ENCODE measurements at places on chromosomes 13 and 19.

DNA sequence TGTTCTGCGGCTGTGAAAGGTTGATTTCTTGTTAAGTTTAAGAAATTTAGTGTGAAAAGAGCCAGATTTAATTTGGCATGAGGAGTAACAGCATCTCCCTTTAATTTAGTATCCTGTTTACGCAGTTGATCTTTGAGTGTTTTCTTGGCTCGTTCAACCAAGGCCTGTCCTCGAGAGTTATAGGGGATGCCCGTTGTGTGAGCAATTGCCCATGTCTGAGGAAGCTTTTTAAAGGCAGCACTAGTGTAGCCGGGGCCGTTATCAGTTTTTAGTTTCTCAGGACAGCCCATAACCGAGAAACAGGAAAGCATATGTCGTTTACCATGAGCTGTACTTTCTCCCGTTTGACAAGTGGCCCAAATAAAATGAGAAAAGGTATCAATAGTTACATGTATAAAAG, 47.5 kb upstream of the ZNF43 start:
- DNase-seq: no peak

- no peak for DNase-seq
Observed at GRCh38 chr13:99955107-99955746, 16.3 kb downstream of the ZIC5 start.

- DNase-seq: no peak
Observed at GRCh38 chr13:38042771-38043170, 173.2 kb upstream of the TRPC4 start.

DNA sequence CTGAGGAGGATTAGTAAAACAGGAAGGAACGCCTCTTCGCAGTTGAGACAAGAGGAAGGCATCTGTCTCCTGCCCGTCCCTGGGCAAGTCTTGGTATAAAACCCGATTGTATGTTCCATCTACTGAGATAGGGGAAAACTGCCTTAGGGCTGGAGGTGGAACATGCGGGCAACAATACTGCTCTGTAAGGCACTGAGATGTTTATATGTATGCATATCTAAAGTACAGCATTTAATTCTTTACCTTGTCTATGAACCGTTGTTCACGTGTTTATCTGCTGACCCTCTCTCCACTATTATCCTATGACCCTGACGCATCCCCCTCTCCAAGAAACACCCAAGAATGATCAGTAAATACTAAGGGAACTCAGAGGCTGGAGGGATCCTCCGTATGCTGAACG, 722 bp upstream of the TIMM50 start:
- no peak for DNase-seq

- DNase-seq: no peak
Observed at GRCh38 chr13:112712451-112713207, 22.8 kb downstream of the ATP11A start.

DNA sequence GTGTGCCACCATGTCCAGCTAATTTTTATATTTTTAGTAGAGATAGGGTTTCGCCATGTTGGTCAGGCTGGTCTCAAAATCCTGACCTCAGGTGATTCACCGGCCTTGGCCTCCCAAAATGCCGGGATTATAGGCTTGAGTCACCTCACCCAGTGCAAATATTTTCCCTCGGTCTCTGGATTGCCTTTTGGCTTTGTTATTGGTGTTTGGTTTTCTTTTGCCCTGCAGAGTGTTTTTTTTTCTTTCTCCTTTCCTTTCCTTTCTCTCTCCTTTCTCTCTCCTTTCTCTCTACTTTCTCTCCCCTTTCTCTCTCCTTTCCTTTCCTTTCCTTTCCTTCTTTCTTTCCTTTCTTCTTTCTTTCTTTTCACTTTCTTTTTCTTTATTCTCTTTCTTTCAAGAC, 33.2 kb downstream of the KDM4B start:
- DNase-seq: no peak

DNA sequence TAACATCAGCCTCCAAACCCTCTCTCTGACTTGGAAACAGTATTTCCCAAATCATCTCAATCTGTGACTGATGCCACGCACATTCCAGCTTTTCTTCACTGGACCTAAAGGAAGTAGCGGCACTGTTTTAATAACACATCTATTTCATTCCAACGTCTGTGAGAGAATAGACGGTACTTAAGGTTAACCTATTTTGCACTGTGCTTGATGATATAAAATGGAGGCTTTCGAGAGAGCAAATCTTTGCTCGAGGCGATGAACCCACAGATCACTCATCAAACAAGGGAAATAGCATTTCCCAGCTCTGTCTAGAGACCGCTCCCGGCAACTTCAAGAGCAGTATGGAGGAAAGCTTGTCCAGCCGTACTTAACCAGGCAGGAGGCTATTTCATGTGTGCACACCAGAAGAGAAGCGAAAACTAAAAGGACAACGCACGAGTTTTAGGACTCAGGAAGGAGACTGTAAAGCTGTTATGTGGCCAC, 2.9 kb downstream of the UBL3 start:
- no peak for DNase-seq

DNA sequence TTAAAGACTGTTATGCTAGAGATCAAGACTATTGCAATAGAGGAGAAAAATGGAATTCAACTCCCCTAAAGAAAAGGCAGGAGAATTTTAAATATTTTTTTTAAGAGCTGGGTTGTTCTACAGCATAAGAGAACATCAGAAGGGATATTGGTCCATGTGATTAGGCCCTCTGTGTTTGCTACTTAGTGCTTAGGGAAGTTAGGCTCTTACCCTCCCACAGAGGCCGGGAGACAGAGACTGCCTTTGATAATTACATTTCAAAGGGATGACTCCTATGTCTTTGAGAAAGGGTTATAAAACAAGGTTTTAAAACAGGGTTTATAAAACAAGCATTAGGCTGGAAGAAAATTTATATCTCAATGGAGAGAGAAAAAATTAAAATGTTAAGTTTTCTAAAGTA, 1248.1 kb upstream of the PCDH20 start:
- DNase-seq: no peak

GRCh38 chr13:80737513-80737912, 396.6 kb upstream of the SPRY2 start:
- DNase-seq: no peak

DNA sequence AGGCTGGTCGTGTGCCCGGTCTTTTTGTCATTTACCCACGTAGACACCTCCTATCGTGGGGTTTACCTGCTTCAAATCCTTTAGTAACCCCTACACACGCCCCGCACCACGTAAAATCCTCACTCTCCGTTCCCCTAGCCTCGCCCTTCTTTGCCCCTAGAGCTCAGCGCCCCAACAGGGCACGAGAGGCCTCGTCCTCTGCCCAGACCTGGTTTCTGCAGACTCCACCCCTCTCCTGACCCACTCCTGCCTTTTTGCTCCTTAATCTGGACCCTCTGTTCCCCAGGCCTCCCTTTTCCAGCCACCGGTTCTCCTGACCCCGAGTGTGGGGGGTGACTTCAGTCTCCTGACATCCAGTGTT, 412 bp downstream of the ZNF528 start:
- no peak for DNase-seq

GRCh38 chr13:76890021-76890420, 3.8 kb upstream of the KCTD12 start:
- DNase-seq: no peak

DNA sequence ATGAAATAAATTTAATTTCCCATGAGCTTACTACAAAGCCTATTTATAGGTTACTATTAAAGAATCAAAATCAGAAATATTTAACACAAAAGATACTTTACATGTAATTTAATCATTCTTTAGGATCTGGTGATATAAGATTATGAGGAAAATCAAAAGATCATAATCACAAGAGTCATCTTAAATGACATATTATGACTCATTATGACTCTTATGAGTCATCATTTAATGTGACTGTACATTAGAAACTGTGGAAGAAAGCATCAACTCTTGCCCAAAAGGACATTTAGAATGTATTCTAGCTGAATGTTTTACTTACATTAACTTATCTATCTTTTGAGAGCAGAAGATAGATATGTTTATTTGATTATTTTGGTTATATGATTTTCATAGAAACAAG, 458.6 kb downstream of the DCT start:
- no peak for DNase-seq

DNA sequence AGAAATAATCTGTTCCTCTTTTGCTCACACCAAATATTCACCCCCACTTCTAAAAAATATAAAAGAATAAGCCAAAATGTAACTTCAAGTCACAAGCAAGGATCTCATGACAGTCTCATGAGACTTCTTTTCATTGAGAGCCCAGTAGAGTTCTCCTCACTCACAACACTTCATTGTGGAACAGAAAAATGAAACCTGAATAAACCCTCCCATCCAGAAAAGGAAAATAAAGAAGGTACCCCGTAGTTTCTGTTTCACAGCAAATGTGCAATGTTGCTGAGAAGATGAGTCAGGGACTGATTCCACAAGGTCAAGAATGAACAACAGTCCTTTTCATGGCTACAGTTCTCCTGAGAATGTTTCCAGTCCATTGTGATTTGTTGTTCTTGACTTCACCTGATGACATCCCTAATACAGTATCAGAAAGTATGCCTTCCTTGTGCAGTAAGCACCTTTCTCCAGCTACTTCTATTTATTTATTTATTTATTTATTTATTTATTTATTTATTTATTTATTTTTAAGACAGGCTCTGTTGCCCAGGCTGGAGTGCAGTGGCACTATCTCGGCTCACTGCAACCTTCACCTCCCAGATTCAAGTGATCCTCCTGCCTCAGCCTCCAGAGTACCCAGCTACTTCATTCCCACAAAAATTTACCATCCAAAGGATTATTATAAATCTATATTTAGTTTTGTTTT, 6.4 kb upstream of the ZNF841 start:
- no peak for DNase-seq

- DNase-seq: peak; percentile 65
Observed at GRCh38 chr19:35549174-35549788, 3.9 kb downstream of the TMEM147 start.

GRCh38 chr19:54431255-54431838, 16.1 kb downstream of the TTYH1 start:
- DNase-seq: no peak

GRCh38 chr13:21974741-21975140, 303.9 kb downstream of the FGF9 start:
- no peak for DNase-seq

DNA sequence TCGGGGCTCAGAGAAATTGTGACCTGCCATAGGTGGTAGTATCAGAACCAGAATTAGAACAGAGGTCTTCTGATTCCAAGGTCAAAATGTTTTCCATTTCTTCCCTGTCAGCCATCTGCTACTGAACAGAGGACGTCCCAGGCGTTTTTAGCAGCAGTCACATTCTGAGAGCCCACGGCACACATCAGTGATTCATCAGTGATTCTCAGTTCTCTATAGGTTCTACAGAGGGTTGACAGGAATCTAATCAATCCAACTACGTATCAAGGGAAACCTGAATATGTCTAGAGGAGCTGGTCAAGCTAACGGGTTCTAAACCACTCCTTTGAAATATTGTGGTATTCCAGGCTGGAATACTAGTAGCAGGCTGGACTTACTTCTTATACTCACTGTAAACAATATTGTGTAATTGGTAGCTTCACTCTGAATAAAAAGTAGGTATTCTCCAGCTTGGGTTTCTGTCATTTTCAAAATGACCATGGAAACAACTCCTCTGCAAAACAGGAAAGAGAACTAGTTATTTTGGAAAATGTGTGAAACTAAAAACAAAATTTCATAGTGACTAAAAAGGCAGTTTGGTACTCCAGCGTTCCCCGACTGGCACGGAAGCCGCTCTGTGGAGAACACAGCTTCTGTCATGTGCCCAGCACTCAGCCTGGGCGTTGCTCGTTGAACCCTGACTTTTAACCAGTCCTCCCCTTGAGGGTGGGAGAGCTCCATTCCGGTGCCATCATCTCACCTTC, 43.2 kb downstream of the FLT3 start:
- DNase-seq: no peak

- no peak for DNase-seq
Observed at GRCh38 chr13:40094056-40094455, 438.6 kb downstream of the COG6 start.

DNA sequence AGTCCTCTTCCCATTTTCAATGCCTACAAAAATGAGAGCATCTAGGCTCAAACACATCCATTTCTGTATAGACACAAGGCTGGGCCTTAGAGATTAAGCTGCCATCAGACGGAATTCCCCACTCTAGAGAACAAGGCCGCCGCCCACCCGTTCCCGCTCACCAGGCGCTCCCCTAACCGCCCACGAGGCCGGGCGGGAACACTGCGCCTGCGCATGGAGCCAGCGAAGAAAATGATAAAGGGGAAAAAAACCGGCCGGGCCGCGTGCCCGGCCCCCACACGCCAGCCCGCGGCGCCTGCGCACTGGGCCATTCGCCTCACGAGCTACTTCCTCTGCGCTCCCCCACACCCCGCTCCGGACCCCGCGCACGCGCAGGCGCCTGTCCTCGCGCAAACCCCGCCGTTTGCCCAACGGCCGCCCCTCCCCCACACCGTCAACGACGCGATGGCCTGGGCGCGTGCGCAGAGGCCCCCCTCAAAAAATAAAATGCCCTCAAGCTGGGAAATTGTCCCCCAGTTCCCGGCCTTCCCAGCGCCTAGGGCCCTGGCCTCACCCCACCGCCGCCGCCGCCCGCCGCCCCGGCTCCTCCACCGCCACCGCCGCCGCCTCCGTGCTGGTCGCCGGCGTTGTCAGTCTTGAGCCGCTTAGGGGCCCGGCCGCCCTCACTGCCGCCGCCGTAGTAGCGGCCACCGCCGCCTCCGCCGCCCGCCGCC, 483 bp downstream of the HNRNPL start:
- DNase-seq: peak; percentile 89

GRCh38 chr13:33081666-33082065, 65.4 kb downstream of the KL start:
- DNase-seq: no peak

- peak; percentile 3 for DNase-seq
Observed at GRCh38 chr13:52850396-52851136, 2.1 kb upstream of the PCDH8 start.

- DNase-seq: no peak
Observed at GRCh38 chr13:35179494-35179893, 237.4 kb downstream of the NBEA start.

- DNase-seq: no peak
Observed at GRCh38 chr13:106117035-106117434, 418.4 kb downstream of the EFNB2 start.

- DNase-seq: peak; percentile 21
Observed at GRCh38 chr13:22740264-22740663, 440.5 kb upstream of the SGCG start.

DNA sequence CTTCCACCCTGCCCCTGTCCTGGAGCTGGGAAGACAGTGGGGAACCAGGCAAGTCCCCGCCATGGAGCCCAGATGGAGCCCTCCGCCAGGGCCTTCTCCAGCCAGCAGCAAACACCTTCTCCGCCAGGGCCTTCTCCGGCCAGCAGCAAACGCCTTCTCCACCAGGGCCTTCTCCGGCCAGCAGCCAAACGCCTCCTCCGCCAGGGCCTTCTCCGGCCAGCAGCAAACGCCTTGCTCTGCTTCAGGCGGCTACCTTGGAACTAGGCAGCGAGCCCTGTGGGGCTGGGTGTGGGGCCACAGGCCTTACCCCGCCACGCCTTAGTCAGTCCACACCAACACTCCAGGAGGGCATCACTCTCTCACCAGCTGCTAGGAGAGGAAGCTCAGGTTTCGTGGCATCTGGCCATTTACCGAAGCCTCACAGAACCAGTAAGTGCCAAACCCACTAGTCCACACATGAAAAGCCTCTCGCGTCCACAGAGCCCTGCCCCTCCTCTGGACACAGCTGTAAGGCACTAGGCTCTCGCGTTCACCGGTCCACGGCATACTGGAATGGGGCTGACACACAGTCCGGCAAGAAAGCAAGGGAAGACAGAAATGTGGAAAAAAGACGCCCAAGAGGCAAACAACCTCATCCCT, 41.0 kb downstream of the MLLT1 start:
- no peak for DNase-seq

GRCh38 chr19:50331994-50332243, 2.7 kb upstream of the KCNC3 start:
- no peak for DNase-seq
